ENCODE measurements at places on chromosomes 6 and 20. TPM values are rescaled to one million over a fixed set of nuclear protein-coding genes. Genes with fewer than 3 reads are reported as not detected.
A peak's percentile ranks its signal among the peaks of the same experiment; 100 is the strongest.

DNA sequence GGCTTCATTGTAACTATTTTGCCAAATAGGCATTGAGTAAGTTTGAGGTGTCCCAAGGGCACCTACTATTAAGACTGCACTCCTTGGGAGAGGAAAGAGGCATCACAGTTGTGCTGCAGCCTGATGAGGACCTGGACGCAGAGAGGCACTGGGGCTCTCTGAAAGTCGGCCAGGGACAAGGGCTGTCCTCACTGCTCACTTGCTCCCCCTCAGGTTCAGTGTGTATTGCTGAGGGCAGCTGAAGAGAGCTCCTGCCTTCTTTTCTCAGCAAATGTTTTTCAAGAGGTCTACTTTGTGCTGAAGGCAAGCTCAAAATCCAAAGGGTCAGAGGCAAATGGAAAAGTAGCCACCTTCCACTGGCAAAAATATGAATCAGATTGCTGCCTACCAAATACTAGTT is 331.8 kb downstream of the RIMS1 start:
- no peaks in the 10 kb centered on the region for H3K27me3 ChIP-seq
- H3K4me1 ChIP-seq = no peaks in the 10 kb centered on the region
- H3K4me3 ChIP-seq = no peak overlapping the region
- H3K36me3 ChIP-seq = no peaks in the 10 kb centered on the region
- no peak overlapping the region for H3K27ac ChIP-seq

GRCh38 chr20:58982406-58983114 is 1.5 kb downstream of the NELFCD start:
- peaks cover 43% of the 10 kb centered on the region for H3K4me1 ChIP-seq
- H3K27ac ChIP-seq = peak overlapping the region; percentile 83
- DNase-seq = no peak
- peak overlapping the region; percentile 88 for H3K4me3 ChIP-seq
- H3K36me3 ChIP-seq = peaks cover 10% of the 10 kb centered on the region

DNA sequence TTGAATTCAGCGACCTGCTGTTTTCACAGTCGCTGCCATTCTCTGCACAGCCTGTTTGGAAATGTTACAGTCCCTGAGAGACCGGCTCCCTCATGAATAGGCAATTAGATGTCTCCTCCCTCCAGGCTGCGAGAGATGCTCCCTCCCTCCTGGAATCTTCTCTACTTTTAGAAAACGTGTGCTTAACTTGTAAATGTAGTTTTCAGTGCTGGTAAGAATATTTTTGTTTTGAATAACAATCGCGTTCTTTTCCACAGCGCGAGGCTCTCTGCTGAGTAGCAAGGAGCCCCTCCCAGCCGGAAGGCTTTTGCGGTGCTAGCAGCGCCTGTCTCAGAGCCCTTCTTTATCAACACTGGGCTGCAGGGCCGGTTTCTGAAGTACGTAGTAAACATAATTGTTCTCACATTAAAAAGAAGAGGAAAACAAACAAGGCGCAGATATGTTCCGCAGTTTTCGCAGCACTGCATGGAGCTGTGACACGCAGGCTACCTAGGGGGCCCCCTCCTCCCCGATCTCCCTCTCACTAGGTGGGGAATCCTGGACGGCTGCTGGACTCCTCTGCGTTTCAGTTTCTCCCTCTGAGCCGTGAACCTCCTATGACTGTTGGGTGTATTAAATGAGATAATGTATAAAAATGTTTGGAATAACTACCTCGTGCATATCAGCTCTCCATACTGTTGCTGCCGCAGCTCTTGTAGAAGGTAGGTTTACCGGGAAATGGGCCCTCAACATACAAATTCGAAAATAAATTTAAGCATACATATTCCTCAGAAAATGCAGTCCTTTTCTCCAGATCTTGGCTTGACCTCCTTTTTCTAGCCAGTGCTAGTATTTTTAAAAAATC is 79.0 kb upstream of the SPACA1 start:
- H3K4me3 ChIP-seq = no peak overlapping the region
- no peak for DNase-seq
- H3K36me3 ChIP-seq = no peaks in the 10 kb centered on the region
- H3K27ac ChIP-seq = no peak overlapping the region
- H3K27me3 ChIP-seq = peaks cover 12% of the 10 kb centered on the region

DNA sequence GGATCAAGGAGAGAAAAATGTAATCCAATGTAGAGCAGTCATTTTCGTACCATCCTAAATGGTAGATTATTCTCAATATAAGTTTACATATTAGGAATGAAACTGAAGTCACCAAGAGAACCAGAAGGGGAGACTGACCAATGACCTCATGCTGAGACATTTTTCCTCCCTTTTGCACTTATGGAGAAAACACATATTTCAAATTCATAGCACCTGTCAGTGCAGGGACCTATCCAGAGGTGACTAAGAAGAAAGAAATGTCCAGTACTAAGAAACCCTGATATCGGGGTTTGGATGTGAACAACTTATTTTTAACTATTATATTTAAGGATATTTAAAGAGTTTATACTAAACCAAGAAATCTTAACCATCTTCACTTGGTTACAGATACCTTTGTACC is 16.6 kb upstream of the LYRM2 start:
- no peak for DNase-seq
- no peak overlapping the region for H3K27ac ChIP-seq
- no peaks in the 10 kb centered on the region for H3K27me3 ChIP-seq
- H3K36me3 ChIP-seq = peaks cover 40% of the 10 kb centered on the region
- H3K4me3 ChIP-seq = no peak overlapping the region

GRCh38 chr6:118528129-118528528 is 20.0 kb upstream of the PLN start:
- no peaks in the 10 kb centered on the region for H3K27me3 ChIP-seq
- no peak overlapping the region for H3K4me3 ChIP-seq
- DNase-seq = no peak
- peaks cover 7% of the 10 kb centered on the region for H3K36me3 ChIP-seq
- no peak overlapping the region for H3K27ac ChIP-seq

DNA sequence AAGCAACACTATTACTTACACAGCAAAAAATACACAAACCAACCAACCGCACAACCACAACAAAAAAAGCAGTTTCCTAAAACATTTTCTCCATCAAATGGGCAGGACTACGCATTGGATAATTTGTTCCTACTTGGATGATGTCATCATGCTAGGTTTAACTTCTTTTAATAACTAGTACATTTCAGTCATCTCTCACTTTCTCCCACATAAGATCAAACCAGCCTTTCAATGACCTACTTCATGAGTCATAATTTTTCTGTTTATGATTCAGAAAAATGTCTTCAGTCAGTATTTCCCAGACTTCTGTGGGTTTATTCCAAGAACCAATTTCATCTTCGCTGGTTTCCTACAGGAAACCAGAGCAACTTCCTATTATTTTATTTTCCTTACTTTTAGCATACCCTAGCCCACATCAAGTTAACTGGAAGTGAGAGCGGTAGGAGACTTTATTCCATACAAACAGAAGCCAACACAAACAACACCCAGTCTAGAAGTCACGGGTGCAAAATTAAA is 134.2 kb downstream of the GMDS start:
- H3K27me3 ChIP-seq = no peaks in the 10 kb centered on the region
- H3K4me3 ChIP-seq = peak overlapping the region; percentile 83
- peak overlapping the region; percentile 93 for H3K27ac ChIP-seq

- no peaks in the 10 kb centered on the region for H3K36me3 ChIP-seq
- peaks cover 11% of the 10 kb centered on the region for H3K27me3 ChIP-seq
- H3K4me1 ChIP-seq = no peaks in the 10 kb centered on the region
- H3K4me3 ChIP-seq = no peak overlapping the region
Measured at GRCh38 chr6:125546841-125547251, 202.6 kb upstream of the HEY2 start.

GRCh38 chr20:34916774-34917354 is 38.7 kb downstream of the GSS start:
- H3K4me1 ChIP-seq = peaks cover 6% of the 10 kb centered on the region
- H3K4me3 ChIP-seq = no peak overlapping the region
- no peak for DNase-seq
- no peak overlapping the region for H3K27ac ChIP-seq
- no peaks in the 10 kb centered on the region for H3K36me3 ChIP-seq
- no peaks in the 10 kb centered on the region for H3K27me3 ChIP-seq

- peak overlapping the region; percentile 4 for H3K27ac ChIP-seq
- peaks cover 28% of the 10 kb centered on the region for H3K36me3 ChIP-seq
- peak; percentile 76 for DNase-seq
- H3K27me3 ChIP-seq = no peaks in the 10 kb centered on the region
Measured at GRCh38 chr20:56400001-56400640, 7.7 kb downstream of the CSTF1 start.

DNA sequence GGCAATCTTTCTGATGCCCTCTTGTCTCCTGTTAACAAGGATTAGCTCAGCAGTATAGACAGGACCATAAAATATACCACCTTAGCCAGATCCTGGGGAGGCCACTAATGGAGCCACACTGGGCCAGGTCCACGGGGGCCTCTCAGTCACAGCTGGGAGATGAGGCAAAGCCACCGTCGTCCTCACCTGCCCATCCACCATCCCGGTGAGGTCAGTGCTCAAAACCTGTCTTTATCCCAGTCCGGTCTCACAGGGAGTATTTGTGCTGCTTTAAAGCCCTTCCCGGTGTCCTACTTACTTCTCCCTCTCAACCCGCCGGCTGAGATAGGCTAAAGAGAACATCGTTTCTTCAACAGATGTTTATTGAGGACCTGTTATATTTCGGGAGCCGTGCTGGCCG is 104.3 kb downstream of the EDN3 start:
- no peaks in the 10 kb centered on the region for H3K4me1 ChIP-seq
- H3K27me3 ChIP-seq = peaks cover 16% of the 10 kb centered on the region
- H3K27ac ChIP-seq = no peak overlapping the region
- H3K4me3 ChIP-seq = no peak overlapping the region

GRCh38 chr6:167973148-167973885 is 24.2 kb upstream of the KIF25 start:
- peaks cover 4% of the 10 kb centered on the region for H3K27me3 ChIP-seq
- H3K27ac ChIP-seq = no peak overlapping the region

- no peak for DNase-seq
- no peak overlapping the region for H3K4me3 ChIP-seq
Measured at GRCh38 chr20:3563548-3564177, 92.8 kb downstream of the ATRN start.

ADGB gene
- not detected for total RNA-seq

SLC44A4 gene
- total RNA-seq = not detected

CCN2 gene
- total RNA-seq = not detected

PSMG4 gene
- total RNA-seq = 16.4 TPM
